NCI-H1417 (cell line): ENCODE measurements at places on chromosomes 13 and 19.

GRCh38 chr19:50258918-50259372 lies 55.5 kb downstream of the MYH14 start:
- DNase-seq, result no peak

GRCh38 chr19:58518256-58519086 lies 1.1 kb downstream of the ZBTB45 start:
- peak; percentile 44 for DNase-seq

- peak; percentile 62 for DNase-seq
Observed at GRCh38 chr19:44808463-44809371, at the start of gene BCAM. Gene BCAM (plus strand): TSS chr19:44809103. CDS start chr19:44809125, 22 bp downstream.

DNA sequence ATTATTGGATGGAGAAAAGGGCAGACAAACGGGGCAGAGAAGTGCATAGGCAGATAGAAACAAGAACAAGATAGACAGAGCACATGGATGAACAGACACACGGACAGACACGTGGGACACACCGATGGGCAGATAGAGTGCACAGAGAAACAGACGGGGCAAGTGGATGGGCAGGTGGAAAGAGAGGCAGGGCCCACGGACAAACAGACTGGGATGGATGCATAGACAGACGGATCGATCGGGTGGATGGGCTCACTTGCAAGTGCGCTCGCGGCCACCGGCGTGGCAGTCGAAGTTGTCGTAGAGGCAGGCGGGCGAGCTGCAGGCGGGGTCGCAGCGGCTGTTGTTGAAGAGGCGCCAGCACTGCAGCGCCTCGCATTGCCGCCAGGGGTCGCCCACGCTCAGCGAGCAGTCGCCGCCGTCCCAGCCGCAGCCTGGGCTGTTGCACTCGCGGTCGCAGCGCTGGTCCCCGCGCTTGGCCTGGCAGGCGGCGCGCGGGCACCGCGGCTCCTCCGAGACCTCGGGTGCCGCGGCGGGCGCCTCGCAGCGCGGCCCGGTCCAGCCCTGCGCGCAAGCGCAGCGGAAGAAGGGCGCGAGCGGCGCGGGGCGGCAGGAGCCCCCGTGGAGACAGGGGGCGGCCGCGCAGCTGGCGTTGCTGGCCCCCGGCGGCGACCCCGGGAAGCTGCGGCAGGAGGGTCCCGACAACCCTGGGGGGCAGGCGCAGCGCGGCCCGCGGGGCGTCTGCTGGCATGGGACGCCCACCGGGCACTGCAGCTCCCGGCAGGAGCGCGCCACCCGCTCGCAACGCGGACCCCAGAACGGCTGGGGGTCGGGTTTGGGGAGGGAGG lies 23.3 kb downstream of the NOTCH3 start:
- peak; percentile 89 for DNase-seq

GRCh38 chr19:55702131-55702627 lies 27.2 kb downstream of the EPN1 start:
- DNase-seq, result no peak

DNA sequence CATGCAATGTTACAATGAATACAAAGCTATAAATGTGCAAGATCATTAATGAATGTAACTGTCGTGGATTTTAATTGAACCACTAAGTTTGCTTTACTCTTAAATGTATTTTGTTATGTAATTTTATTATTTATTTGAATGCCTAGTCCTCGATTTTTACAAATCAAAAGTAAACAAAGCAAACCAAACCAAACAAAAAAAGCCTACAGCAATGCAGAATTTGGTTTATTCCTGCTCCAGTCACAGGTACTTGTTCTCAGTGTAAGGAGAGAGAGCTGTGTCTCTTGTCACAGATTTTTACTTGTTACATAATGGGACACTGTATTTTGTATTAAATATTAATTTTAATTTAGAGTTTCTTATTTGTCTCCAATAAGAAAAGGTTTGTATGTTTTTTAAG lies 584.3 kb upstream of the SLITRK6 start:
- DNase-seq, result no peak

DNA sequence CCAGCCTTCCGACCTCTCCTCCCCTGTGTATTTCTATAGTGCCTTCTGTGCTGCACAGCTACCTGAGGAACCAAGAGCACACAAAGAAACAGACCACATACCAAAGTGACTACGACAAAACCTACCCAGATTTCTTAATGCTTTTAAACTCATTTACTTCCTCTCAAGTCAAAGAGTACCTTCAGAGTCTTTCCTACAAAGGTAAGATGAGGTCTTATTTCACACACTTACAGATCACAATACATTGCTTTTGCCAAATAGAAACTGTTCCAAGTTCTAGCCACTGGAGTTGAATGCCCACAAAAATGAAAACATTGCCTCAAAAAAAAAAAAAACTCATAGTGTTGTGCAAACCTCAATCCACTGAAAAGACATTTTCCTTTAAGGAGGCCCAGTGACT lies 36.4 kb downstream of the TEX26 start:
- DNase-seq, result no peak

- DNase-seq, result no peak
Observed at GRCh38 chr19:55251341-55252081, 7.3 kb downstream of the PPP6R1 start.

DNA sequence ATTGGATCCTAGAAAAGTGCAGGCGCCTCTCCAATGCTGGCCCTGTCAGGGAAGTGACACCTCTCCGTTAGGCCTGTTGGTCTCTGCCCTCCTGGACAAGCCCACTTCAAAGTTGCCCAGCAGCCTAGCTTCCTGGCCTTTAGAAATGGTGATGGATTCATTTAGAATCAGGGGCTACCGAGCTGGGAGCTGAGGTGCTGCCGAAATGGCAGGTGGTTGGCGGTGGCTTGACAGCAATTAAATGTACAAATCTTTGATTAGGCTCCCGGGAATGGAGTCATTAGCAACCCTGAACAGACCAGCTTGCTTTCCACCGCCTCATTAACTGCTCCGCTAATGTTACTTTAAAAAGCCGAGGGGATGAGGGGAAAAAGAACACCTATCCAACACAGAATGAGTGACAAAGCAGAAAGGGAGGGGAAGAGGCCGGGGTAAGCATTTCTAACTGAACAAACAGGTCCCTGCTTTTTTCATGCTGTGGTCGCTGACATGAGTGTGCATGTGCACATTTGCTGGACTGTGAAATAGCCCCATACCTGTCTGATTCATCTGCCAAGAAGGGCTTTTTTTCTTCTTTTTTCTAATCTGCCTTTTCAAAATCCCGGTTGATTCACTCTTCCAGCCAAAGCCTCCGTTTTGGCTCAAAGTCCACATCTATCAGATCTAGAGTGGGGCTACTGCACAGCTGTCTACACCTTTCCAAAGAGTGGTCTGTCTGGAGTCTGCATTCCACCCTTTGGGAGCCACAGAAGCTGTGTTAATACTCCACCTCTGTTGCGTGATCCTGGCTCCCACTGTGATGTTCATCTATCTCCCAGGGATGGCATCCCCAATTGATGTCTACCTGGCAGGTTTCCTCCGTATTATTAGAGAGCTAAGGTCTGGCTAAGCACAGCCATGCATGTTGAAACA lies 431.9 kb downstream of the COG6 start:
- peak; percentile 18 for DNase-seq

- no peak for DNase-seq
Observed at GRCh38 chr13:73913751-73914518, 220.3 kb downstream of the KLF12 start.

GRCh38 chr13:98293570-98294142 lies 116.6 kb upstream of the RNF113B start:
- DNase-seq, result no peak

- no peak for DNase-seq
Observed at GRCh38 chr13:40026174-40026585, 370.7 kb downstream of the COG6 start.

GRCh38 chr13:76516013-76516412 lies 370.2 kb downstream of the KCTD12 start:
- no peak for DNase-seq

DNA sequence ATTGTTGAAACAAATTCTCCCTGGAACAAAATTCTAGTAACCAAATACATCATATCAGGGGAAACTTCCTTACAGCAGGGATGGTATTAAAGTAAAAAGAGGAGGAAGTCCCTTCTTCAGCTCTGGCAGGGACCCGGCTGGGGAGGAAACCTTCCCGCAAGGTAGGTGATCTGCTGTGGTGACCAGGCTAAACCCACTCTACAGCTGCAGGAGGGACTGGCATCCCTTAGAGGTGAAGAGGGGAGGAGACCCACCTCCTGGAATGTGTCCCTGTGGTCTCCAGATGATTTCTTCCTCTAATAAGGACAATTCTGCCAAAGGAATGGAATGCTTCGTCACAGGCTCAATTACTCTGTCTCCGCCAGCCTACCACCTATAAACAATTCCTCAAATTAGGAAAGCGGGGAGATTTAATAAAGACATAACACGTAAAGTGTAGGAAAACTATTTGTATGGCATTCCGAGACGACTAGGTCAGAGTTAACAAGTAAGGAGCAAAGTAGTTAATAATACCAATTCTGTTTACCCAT lies 637 bp upstream of the PDS5B start:
- no peak for DNase-seq

DNA sequence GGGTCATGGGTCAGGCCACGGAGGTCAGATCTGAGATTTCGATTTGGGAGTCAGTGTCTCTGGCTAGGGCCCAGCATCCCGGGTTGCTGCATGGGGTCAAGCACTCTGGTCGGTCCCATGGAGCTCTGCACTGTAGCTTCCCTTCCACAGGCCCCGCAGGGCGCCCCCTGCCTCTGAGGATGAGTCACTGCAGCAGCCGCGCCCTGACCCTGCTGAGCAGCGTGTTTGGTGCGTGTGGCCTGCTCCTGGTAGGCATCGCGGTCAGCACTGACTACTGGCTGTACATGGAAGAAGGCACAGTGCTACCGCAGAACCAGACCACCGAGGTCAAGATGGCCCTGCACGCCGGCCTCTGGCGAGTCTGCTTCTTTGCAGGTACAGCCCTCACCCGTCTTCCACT lies 3.6 kb downstream of the CACNG7 start:
- no peak for DNase-seq

DNA sequence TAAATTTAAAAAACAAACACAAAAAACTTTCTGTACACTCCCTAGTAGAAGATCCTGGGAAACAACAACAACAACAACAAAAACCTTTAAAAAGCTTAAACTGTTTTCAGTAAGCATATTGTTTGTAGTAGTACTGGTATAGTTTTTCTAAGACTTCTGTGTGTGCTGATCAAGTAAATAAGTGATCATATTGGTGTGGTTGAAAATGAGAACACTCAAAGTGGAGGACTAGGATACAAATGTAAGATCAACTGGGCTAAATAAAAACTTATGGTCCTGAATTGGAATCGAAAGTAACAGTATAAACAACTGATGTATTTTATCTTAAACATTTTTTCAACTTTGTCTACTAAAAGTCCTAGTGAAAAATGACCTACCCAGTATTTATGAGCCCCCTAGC lies 135.5 kb downstream of the FOXO1 start:
- DNase-seq, result no peak

DNA sequence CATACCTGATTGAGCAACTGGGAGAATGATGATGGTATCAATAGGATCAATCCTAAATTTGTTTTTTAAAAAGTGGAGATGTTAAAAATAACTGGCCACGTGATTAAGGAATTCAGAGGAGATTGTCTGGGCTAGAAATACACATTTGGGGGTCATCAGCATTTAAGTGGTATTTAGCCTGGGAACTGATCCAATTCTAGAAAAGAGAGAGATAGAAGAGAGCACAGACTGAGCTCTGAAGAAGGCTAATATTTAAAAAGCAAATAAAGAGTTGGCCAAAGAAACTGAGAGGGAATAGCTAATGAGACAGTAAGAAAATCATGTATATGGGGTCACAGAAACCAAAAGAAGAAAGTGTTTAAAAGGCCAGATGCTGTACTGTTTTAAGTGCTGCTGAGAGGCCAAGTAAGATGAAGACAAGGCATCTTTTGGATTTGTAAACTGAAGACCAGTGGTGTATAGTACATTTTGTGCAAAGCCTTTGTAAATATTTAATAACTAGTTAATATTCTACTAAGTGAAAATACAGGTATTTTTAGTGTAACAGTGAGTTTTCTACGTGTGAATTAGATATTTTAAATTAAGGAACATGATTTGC lies 40.2 kb downstream of the UBL3 start:
- no peak for DNase-seq
